ENCODE measurements at places on chromosomes 13 and 19. TPM values are rescaled to one million over a fixed set of nuclear protein-coding genes. Genes with fewer than 3 reads are reported as not detected.

Gene FAM216B
- total RNA-seq: not detected

Gene ANO8
- 2.0 TPM for total RNA-seq

Gene FBXO46
- 6.5 TPM for total RNA-seq

Gene KASH5
- not detected for total RNA-seq

Gene ZNF254
- 10.7 TPM for total RNA-seq

Gene WDR87
- total RNA-seq: not detected

Gene EID2
- 19.2 TPM for total RNA-seq

Measured in pulmonary artery endothelial cell (primary cell).